T-helper 2 cell (primary cell): ENCODE measurements at places on chromosomes 11 and 22.

- peak; percentile 85 for DNase-seq
These were observed 26.1 kb upstream of the EED start for GRCh38 chr11:86218125-86219084.

GRCh38 chr11:122098261-122098980 is 17.6 kb downstream of the BLID start:
- no peak for DNase-seq

DNA sequence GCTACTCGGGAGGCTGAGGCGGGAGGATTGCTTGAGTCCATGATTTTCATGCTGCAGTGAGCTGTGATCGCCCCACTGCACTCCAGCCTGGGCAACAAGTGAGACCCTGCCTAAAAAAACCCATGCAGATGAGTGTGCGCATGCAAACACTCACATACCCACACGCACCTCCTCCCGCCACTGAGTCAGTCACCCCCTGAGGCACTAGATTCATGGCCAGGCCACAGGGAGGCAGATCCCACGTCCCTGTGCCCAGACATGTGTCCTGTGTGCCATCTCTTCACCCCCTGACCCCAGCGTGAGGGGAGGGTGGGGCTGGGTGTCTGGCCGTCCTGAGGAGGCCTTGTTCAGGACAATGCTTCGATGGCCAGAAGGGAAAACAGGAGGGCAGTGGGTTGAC is 15.5 kb downstream of the RELT start:
- DNase-seq: no peak

DNA sequence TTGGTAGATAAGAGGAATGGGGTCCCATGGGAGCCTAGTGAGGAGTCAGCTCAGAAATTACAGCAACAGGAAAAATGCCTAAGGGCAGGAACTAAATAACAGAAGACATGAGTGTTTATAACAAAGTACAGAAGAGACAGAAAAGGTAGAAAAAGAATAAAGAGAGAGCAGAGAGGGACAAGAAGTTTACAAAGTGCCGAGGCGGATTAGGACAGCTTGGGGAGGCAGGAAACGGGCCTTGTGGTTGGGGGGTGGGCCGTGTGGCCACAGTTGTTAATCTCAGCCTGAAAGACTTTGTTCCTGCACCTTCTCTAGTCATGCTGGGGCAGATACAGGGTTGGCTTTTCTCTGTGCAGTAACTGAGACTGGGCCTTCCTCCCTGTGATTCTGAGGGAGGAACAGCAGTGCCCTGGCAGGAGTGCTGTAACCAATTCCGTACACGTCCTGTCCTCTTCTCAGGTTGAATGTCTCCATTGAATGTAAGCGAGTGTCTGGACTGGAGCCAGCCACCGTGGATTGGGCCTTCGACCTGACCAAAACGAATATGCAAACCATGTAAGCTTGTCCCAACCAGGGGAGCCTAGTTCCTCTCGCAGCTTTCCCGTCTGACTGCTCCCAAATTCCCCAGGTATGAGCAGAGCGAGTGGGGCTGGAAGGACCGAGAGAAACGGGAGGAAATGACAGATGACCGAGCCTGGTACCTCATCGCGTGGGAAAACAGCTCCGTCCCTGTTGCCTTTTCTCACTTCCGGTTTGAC is 13.2 kb downstream of the NAA40 start:
- DNase-seq: no peak

GRCh38 chr11:72451831-72452376 is 17.6 kb upstream of the CLPB start:
- no peak for DNase-seq

DNA sequence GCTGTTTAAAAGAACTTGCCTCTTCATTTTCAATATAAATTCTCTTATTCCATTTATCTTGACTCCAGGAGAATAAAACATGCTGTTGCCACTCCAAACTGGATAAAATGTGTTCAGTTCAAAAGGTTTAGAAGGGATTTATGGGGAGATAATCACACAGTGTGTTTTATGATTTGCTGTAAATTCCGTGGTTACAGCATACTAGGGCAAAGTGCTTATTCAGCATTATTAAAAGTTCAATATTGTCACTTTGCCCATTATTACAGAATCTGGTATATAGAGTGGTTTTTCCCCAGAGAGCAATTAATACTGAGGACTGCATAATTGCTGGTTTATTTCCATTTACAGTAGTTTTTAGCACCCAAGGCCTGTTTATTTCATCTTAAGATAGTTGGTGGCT is 780.9 kb upstream of the RAG2 start:
- no peak for DNase-seq

DNA sequence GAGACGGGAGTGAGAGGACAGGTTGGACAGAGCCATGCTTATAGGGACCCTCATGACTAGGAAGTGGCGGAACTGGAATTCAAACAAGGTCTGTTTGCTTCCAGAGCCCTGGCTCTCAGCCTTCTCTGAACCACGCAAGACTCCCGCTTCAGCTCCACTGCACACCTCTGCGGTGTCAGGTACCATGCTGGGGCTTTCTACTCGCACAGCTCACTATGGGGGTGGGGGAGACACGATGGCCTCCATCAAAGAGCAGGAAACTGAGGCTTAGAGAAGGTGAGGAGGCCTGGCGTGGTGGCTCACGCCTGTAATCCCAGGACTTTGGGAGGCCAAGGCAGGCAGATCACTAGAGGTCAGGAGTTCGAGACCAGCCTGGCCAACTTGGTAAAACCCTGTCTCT is 14.2 kb downstream of the SUN2 start:
- no peak for DNase-seq

- DNase-seq: no peak
These were observed 17.8 kb upstream of the KCNJ11 start for GRCh38 chr11:17406082-17406817.

GRCh38 chr11:62104816-62105653 is 18.8 kb upstream of the INCENP start:
- DNase-seq: no peak

DNA sequence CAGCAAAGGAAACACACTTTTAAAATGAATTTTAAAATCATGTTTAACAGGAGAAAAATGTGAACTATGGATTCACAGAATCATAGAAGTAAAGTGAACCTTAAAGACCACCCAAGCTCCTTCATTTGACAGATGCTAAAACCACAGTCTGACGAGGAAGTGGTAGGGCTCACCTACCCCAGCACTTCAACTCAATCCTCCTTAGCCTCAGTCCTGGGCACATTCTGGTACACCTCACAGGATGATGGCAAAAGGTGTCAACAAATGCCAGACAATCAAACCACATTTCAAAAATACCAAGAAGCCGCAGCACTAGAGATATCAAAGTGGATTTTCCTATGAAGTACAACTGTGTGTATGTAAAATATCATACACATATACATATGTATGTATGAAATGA is 43.1 kb downstream of the PITPNB start:
- no peak for DNase-seq

- DNase-seq: no peak
These were observed 105.6 kb downstream of the STK33 start for GRCh38 chr11:8488395-8488794.
